ENCODE measurements at places on chromosomes 2 and 18. TPM values are rescaled to one million over a fixed set of nuclear protein-coding genes. Genes with fewer than 3 reads are reported as not detected.

- DNase-seq, result no peak
These were observed 99.8 kb downstream of the SEPTIN10 start for GRCh38 chr2:109513749-109514588.

Gene MC4R
- total RNA-seq, result not detected

Gene REG1A
- total RNA-seq, result not detected

DNA sequence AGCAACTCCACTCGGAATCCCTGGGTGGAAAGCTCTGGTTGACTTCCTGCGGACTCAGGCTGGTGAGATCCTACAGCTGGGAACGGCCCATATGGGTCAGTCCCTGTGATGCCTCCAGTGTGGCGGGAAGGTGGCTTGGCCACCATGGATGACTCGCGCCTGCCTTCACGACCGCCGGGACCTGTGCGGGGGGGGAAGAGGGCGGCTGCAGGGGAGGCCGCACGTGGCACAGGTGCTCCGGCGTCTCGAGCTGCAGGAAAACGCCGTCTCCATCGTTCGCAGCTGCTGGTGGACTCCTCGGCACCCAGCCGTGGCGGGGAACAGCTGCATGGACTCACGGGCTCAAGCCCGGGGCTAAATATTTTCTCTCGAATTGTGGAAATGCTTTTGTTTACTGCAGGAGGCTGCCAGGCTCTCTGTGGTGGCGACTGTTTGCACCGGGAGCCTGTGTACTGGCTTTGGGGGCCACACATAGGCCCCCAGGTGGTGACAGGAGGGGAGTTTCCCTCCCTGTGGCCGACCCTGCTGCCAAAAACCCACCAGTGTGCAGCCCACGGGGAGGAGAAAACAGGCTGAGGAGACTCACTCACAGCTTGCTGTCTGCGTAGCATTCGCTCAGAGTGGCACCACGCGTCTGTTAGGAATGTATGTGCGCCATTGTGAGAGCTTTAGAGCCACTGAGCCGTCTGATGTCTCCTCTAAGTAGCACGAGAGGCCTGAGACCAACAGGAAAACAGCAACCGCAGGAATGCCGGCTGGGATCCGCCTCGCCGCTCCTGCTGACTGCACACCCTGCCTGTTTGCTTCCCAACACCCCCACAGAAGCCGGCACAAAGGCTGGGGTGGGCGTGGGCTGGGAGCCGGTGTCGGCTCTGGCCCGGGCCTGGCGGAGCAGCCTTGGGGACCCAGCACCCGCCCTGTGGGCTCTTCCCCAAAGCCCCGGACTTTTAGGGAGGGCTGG is 89.2 kb downstream of the NFATC1 start:
- no peak for DNase-seq

Gene BOK
- 33.7 TPM for total RNA-seq

DNA sequence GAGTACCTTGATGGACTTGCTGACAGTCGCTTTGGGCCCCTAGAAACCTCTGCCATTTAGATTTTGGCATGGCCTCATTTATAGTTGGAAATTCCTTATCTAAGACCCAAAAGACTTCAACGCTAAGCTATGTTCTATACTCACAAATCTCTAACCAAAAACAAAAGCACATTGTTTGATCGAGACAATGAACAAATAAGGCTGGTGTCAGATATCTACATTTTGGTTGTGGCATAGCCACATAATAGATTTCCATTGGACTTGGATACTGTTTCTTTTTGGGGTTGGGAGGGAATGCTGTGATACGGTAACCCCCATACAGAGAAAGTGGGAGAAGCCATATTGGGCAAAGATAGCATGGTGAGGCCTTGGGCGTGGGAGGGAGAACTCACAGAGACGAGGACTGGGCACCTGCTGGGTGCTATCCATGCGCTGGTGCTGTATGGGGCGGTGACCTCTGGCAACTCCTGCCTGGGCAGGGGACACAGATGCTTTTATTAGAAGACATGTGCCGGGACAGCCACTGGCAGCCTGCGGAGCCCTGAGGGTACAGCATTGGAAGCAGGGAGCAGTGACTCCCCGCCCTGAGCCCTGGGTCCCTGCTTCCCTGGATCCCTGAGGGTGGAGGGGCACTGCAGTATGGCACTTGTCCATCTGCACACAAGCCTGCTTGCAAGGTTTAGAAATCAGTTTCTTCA is 97.1 kb downstream of the ASAP2 start:
- no peak for DNase-seq

Gene SPATA3
- total RNA-seq, result not detected

Gene SULT1C2
- 1.9 TPM for total RNA-seq

DNA sequence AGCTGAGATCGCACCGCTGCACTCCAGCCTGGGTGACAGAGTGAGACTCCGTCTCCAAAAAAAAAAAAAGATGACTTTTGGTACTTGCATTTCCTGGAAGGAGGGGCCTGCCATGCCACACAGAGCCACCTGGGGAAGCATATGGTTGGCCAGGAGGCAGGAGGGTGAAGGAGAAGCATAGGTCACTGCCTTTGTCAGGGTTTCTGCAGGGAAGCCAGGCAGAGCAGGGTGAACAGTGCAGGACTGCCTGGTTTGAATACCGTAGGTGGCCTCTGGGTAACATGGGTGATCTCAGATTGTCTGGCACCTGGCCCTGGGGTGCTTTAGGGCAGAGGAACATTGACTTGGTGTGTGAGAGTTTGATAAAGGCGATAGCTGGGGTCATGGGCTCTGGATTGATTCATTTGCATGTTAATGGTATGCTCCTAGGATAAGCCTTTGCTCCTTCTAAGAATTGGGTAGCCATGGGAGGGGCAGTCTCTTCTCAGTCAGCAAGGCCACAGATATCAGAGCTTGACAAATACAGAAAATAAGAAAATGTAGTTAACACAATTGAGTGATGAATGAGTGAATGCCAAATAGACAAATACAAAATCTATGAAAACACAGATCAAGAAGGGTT is 124.0 kb upstream of the SEC11C start:
- DNase-seq, result peak; percentile 26

- DNase-seq, result no peak
These were observed 768.5 kb downstream of the LRP1B start for GRCh38 chr2:141362311-141362710.

Gene SERPINB4
- total RNA-seq, result 0.96 TPM

GRCh38 chr2:3305952-3306351 is 71.7 kb downstream of the EIPR1 start:
- no peak for DNase-seq

Gene ING5
- total RNA-seq, result 47.4 TPM

- no peak for DNase-seq
These were observed 14.0 kb upstream of the SCLY start for GRCh38 chr2:238046725-238047270.

GRCh38 chr2:25305775-25306174 is 36.0 kb downstream of the DNMT3A start:
- no peak for DNase-seq

Gene FEV
- total RNA-seq, result not detected

DNA sequence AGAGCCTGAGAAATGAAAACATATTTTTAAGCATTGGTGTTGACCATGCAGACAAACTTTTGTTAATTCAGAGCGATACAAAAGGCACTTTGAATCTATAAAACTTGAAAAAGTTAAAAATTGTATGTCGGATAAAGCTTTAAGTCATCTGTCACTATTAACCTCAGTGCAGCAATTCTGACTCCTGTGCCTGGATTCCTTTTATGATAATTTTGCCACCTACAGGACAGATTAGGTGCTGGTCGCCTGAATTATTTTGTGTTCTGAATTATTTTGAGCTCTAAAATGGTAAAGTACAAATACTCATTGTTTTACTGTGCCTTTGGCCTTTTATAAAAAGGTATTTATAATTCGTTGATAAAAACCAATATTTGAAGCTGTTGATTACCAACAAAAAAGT is 19.4 kb upstream of the RNF138 start:
- DNase-seq, result no peak
